ENCODE measurements at places on chromosomes 16 and 17. TPM values are rescaled to one million over a fixed set of nuclear protein-coding genes. Genes with fewer than 3 reads are reported as not detected.

KCNJ2 gene
- 2.3 TPM for polyA plus RNA-seq

COPZ2 gene
- 18.0 TPM for polyA plus RNA-seq

LRRC37A gene
- 8.2 TPM for polyA plus RNA-seq

MEOX1 gene
- 15.8 TPM for polyA plus RNA-seq

FAM234A gene
- 90.9 TPM for polyA plus RNA-seq

GSG1L gene
- 0.41 TPM for polyA plus RNA-seq

IL21R gene
- polyA plus RNA-seq: 0.29 TPM

CCDC200 gene
- 37.2 TPM for polyA plus RNA-seq

POLDIP2 gene
- polyA plus RNA-seq: 87.6 TPM

EPN3 gene
- polyA plus RNA-seq: 15.4 TPM

TLCD3B gene
- 1.2 TPM for polyA plus RNA-seq

HS3ST3B1 gene
- polyA plus RNA-seq: 32.1 TPM

CHTF18 gene
- polyA plus RNA-seq: 34.3 TPM

SCARF1 gene
- 7.3 TPM for polyA plus RNA-seq

KRTAP4-9 gene
- not detected for polyA plus RNA-seq

C16orf92 gene
- not detected for polyA plus RNA-seq

DOC2A gene
- 2.9 TPM for polyA plus RNA-seq

SLC2A4 gene
- 1.8 TPM for polyA plus RNA-seq

DNASE1L2 gene
- 0.84 TPM for polyA plus RNA-seq

ATP1B2 gene
- 24.2 TPM for polyA plus RNA-seq

PIPOX gene
- 11.0 TPM for polyA plus RNA-seq

CEP20 gene
- 38.6 TPM for polyA plus RNA-seq

NLE1 gene
- polyA plus RNA-seq: 16.7 TPM

ITGA2B gene
- polyA plus RNA-seq: 5.4 TPM

KIF2B gene
- not detected for polyA plus RNA-seq

CDYL2 gene
- polyA plus RNA-seq: 7.3 TPM

SCRN2 gene
- 92.0 TPM for polyA plus RNA-seq

C17orf78 gene
- 0.17 TPM for polyA plus RNA-seq

PPY gene
- polyA plus RNA-seq: 0.78 TPM

KRT36 gene
- not detected for polyA plus RNA-seq

RDM1 gene
- polyA plus RNA-seq: 4.0 TPM

EFCAB13 gene
- 4.2 TPM for polyA plus RNA-seq

FKBP10 gene
- polyA plus RNA-seq: 142 TPM

RCVRN gene
- 0.47 TPM for polyA plus RNA-seq
